Stimulated activated CD4-positive, alpha-beta T cell treated with anti-CD3 and anti-CD28 coated beads, Interleukin-1b, Interleukin-23, amount 100 ng/mL, for 1 hour (primary cell): ENCODE measurements at places on chromosomes 3 and 15.

GRCh38 chr3:69658514-69659140 is 80.6 kb upstream of the MITF start:
- DNase-seq, result no peak

DNA sequence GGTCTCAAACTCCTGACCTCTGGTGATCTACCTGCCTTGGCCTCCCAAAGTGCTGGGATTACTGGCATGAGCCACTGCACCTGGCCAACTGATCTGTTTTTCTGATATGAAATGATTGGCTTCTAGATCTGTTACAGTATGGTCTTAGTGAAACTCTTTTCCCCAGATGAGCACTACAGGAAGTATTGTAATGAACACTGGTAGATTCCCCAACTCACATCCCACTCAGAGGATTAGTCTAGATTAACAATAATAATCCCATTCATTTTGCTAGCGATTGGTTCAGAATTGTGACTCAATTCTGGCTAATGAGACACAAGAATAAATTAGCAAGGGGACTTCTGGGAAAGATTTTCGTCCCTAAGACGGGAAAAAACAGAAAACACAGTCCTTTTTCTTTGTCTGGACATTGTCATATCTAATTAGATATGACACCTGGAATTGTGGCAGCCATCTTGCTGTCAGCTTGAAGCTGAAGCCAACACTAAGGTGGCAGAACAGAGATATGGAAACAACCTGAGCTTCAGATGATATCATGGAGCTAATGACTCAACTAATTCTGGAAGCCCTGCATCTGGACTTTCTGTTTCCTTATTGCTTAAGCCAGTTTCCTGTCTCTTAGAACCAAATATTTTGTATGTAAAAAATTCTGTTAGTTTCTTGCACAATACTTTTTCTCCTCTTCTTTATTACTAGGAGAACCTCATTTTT is 17.4 kb upstream of the NPTN start:
- no peak for DNase-seq

- no peak for DNase-seq
These were observed 146.3 kb upstream of the CTDSPL start for GRCh38 chr3:37715358-37715757.

- no peak for DNase-seq
These were observed 111.3 kb downstream of the BBX start for GRCh38 chr3:107634099-107634489.

- no peak for DNase-seq
These were observed 94.2 kb downstream of the ADAMTS17 start for GRCh38 chr15:100247228-100248225.

GRCh38 chr15:30675126-30675525 is 49.2 kb downstream of the ARHGAP11B start:
- no peak for DNase-seq

DNA sequence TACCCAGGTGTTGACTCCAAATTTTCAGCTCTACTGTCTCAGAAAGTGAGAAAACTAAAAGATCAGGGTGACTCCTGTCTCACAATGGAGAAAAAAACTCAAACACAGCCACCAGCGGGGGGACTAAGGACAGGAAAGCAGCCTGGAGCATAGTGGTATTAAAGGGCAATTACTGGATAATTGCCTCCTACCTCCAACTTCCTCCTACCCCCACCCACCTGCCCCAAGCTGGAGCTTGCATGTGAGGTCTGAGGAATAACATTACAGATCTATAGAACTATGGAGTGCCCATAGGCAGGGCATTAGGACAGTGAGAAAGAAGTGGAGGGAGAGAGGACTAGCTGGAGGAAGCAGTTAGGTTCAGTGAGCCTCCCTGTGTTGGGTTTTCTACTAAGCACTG is 2.7 kb upstream of the PCCB start:
- DNase-seq, result no peak

- DNase-seq, result no peak
These were observed 2.0 kb downstream of the WNT7A start for GRCh38 chr3:13877911-13878280.

- DNase-seq, result no peak
These were observed 6.2 kb upstream of the ATP13A4 start for GRCh38 chr3:193560870-193561269.

DNA sequence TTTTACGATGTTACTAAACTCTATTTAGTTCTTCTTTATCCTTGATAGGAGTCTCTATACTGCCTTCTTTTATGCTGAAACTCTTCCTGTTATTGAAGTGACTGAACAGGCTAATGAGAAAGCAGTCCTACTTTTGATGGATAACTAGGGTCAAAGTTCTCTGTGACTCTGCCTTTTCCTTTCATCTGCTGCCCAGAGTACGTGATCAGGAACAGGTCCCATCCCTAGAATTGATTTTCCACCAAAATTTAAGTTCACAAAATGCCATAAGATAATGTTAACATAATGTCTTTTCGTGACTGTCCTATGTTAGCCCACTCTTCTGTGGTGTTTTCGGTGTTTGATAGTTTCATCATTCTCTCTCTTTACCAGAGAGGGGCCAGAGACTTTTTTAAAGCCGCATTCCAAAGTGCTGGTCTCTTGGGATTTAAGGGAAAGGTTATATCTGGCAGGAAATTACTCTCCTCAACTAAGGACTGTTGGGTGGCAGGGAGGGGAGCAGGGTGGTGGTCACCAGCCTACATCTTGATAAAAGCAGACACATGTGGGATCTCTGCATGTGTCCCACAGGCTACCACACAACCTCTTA is 50.3 kb upstream of the PLXND1 start:
- no peak for DNase-seq

GRCh38 chr15:91473894-91474545 is 374.0 kb downstream of the SV2B start:
- no peak for DNase-seq

- DNase-seq, result no peak
These were observed 20.6 kb downstream of the LOXL1 start for GRCh38 chr15:73946795-73947370.

GRCh38 chr3:129016720-129017483 is 15.8 kb downstream of the EFCC1 start:
- DNase-seq, result no peak
